H1 (cell line): ENCODE measurements at places on chromosomes 1 and 21.

DNA sequence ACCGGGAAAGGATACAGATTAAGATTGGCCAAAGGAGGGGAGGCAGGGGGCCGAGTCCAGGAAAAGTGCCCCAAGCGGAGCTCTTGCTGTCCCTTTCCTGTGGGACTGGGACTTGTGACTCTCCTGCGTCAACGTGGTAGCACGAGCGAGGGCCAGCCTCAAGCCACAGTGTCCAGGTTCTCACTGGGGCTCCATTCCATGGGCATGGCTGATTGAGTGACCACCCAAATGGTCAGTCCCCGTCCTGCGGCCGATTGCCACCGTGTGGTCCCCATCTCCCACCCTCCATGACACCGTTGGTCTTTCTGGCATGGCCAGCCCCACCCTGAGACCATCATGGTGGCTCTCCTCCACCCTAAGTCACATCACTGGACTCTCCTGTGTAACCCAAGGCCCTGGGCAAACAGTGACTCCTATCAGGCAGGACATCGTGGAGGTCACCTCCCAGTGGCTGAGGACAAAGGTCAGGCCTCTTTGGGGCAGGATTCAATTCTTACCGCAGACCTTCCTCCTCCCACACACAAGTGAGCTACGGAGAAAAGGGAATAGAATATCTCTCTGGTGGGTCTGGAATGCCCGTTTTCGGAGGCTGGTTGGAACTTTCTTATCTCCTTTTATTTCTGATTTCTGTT is 8.9 kb upstream of the C1orf174 start:
- DNase-seq: no peak

GRCh38 chr1:229042482-229042881 is 228.4 kb upstream of the RAB4A start:
- DNase-seq: no peak

DNA sequence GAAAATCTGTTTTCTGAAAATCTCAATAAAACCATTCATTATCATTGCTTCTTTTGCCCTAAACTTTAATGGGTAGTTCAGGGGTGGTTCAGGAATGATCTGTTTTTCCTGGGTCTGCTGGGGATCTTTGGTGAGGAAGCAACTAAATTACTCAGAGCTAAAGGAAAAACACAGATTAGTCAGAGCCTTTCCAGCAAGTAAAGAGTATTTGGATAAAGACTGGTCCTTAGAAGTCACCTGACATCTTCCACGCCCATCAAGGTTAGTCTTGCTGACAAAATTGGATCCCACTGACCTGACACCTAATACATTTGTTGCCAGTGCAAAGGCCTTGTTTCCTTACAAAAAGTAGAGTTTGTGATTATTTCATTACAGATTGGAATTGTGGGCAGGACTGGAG is 24.2 kb downstream of the HSPA13 start:
- no peak for DNase-seq

DNA sequence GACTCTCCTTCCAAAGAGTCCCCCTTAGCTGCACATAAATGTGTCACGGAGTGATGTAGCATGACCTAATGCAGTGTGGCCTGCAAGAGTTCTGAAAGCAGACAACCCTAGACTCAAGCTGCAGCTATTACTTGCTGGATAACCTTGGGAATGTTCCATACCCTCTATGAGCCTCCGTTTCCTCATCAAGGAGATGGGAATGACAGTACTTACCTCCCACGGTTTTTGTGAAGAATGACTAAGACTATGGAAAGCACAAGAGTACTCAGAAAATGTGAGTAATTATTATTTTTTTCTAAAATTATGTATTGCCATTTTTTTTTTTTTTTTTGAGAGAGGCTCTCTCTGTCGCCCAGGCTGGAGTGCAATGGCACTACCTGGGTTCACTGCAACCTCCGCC is 3.0 kb downstream of the TTC39A start:
- no peak for DNase-seq

DNA sequence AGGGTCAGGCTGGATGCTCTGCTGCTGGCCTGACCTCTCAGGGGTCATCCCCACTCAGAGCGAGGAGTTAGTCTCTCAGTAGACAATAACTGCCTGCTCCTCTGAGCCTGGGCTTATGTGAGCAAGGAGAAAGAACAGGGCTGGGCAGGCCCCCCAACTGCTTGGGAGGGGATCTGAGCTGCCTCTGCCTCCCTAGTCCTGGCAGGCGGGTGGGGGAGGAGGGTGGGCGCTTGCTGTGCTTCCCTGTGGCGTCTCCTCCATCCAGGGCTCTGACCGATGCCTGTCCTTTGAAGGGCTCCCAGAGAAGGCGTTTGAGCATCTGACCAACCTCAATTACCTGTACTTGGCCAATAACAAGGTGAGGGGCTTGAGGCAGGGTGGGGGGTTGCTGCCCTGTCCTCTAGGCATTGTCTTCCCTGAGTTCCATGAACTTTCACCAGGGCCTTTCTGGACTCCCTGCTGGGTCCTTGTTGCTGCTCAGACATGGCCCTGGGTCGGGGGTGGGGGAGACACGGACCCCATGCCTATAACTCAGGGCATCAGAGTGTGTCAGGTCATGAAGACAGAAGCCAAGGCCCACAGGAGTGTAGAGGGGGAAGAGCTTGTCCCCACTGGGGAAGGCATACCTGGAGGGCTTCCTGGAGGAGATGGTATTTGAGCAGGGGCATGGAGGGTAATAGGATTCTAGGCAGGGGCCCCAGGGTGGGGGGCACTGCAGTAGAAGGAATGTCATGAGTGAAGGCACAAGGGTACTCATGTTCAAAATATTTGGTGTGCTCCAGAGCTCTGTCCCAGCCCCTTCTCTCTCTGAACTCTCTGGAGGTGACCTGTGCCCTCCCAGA is 12.5 kb downstream of the PODN start:
- no peak for DNase-seq

- no peak for DNase-seq
These were observed at the start of gene GSTM3 for GRCh38 chr1:109740615-109741373. Gene GSTM3, minus strand, starts transcription at chr1:109741038. Its CDS starts 751 bp downstream, at chr1:109740287.

DNA sequence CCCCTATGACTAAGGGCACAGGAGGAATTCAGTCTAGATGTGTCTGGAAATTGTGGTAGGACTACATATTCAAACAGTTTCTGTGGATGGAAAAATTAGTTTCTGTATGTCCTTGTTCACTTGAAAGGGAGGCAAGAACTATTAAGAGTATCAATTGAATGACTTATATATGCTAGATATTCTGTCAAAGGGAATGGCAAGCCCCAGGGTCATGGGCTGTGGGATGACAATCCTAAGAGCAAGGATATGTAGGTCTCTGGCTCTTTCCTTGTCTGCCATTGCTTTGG is 383.5 kb upstream of the B3GALT2 start:
- no peak for DNase-seq

- DNase-seq: no peak
These were observed 1.3 kb upstream of the IL19 start for GRCh38 chr1:206769304-206769731.

- DNase-seq: peak; percentile 46
These were observed 27.4 kb upstream of the KCNJ15 start for GRCh38 chr21:38229260-38229877.

GRCh38 chr21:32884062-32884461 is 112.5 kb upstream of the PAXBP1 start:
- DNase-seq: no peak
